CD4-positive, alpha-beta T cell treated with Interleukin-6 for 4 hours (primary cell): ENCODE measurements at places on chromosomes 3 and 15.

DNA sequence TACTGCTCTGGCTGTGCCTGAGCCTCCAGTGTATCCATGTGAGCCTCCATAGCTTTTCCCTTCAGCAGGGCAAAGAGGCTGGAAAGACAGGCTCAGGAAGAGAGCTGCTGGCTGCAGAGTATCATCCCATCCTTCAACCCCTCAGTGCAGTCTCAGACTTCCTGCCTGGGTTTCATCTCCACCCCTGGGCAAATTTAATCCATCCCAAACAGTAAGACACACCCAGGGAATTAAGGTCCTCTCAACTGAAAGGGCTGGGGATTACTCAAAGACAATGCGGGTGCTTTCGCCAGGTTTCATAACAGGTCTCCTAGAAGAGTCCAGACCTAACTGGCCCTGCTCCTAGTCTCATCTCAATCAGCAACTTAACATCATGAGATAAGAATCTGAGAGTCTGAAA lies 15.5 kb downstream of the SLCO2A1 start:
- DNase-seq = no peak

DNA sequence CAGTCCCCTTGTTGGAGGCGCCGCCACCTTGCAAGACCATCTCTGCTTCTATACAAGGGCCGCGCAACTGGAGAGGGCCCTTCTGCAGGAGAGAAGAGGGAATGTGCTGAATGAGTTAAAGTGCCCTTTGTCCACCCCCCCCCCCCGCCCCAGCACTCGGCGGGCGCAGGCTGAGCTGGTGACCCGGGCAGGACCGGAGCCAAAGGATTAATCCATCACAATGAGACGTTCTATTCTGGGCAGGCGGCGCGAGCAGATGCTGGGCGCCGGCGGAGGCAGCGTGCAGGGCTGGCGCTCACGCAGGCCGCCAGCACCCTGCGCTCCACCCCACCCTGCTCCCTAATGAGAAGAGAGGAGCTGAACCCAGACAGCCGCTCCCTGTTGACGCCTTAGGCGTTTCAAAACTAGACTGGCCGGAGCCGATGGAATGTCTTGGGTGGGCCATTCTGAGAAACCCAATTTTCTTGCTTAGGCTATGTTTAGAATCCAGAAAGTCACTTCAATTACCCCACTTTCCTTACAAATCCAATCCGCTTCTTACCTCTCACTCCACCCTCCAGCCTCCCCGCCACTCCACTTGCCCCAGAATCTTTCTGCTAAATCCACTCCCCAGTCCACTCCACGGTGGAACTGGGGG lies 32.9 kb downstream of the GJD2 start:
- no peak for DNase-seq

GRCh38 chr3:64551697-64552096 lies 136.1 kb downstream of the ADAMTS9 start:
- DNase-seq = no peak

DNA sequence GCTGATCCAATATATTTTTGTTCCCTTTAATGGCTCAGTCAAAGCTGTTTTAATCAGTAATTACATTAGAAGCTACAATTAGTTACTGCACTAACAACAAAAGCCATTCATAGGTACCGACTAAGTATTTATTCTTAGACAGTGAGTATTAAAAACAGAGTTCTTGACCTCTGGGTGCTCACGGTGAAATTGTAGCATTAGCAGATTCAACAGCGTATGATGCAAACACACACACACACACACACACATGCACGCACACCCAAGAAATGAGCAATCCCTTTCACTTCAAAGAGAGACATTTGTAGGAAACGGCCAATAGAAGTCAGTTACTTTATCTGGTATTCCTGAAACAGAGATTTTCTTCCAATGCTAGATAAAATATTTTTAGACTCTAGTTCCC lies 27.0 kb upstream of the MITF start:
- DNase-seq = no peak

DNA sequence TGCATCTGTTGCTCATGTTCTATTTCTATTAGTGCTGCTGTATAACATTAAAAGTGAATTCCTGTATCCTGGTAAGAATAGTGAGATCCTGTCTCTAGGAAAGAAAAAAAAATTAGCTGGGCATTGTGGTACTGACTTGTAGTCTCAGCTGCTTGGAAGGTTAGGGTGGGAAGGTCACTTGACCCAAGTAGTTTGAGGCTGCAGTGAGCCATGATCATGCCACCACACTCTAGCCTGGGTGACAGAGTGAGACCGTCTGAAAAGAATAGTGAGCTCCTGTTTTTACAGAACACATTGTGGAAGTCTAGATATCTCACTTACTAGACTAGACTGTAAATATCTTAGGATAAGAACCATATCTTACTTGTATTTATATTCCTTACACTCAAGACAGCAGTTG lies 4.6 kb downstream of the ATP11B start:
- DNase-seq = no peak

- no peak for DNase-seq
Measured at GRCh38 chr3:136714020-136714419, 38.2 kb downstream of the STAG1 start.

GRCh38 chr3:69612791-69613190 lies 126.5 kb upstream of the MITF start:
- DNase-seq = no peak

DNA sequence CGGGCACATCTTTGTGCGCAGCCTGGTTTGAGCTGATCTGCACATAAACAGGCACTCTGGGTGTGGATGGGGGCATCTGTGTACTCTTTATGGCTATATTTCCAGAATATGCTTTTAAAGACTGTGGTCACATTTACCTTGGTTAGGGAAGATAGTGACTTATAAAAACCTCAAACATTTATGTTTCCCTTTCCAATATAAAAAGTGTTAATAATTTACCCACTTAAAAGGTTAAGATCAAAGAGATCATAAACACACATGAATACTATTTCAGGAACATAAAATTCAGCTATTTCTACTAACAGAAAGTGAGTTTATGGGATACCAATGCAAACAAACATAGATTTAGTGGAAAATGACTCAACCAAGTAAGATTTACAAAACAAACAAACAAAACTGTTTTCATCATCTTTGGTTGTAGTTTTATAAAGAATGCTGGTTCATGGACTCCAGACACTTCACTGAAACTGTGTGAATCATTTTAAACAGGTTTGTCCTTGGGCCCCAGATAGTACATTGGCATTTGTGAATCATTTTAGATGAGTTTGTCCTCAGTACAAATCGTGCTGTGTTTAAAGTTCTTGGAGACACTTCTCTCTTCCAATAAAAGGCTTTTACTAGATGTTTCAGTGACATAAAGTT lies 253.5 kb upstream of the CTDSPL start:
- no peak for DNase-seq

DNA sequence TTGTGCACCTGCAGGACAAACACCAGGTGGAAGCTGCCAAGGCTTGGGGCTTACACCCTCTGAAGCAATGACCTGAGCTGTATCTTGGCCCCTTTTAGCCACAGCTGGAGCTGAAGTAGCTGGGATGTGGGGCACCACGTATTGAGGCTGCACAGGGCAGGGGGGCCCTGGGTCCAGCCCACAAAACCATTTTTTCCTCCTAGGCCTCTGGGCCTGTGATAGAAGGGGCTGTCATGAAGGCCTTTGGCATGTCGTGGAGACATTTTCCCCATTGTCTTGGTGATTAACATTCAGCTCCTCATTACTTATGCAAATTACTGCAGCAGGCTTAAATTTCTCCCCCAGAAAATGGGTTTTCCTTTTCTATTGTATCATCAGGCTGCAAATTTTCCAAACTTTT lies 27.6 kb upstream of the MME start:
- DNase-seq = no peak

GRCh38 chr3:71652781-71653413 lies 69.4 kb upstream of the FOXP1 start:
- DNase-seq = no peak

DNA sequence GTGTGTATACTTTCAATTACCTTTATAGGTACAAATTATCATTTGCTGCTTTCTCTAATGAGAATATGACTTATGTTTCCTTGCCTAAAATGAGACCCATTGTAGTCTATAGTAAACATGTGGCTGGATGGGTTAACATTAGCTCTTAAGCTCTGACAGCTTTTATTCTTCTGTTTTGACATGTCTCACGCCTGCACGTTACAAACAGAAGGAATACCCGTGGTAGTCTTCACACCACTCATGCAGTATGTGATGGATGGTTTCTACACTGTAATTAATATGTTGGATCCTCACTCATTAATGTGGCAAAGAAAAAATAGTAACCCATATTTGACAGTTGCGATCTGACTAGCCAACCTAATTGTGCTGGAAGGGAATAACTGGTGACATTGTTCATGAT lies 133.4 kb upstream of the MITF start:
- DNase-seq = no peak

DNA sequence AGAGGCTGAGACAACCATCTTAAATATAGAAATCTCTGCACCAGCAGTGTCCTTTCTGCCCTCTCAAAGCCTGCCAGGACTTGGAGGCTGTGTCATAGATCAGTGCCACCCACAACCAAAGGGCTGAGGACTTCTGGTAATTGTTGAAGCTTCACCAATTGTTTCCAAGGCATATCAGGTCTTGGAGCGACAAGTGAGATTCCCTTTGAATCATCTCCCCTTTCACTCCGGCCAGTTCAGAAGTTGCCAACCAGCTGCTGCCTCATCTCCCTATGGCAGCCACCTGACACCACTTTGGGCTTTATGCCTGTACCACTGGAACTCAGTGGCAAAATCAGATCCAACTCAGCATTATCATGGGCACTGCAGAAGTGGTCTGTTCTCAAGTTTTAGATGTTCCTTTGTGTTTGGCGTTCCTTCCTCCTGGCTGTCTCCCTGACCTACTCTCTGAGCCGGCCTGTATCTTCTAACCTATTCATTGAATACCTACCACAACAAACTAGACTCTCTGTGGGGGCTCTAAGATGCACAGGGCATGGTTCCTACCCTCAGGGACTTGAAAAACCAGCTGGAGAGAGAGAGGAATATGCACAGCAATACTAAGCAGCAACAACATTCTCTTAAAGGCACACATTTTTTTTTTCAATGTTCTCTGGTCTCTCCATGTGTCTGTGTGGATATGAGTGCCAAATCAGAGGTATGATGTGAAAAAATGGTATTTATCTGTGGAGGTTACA lies 90.8 kb upstream of the PFN2 start:
- no peak for DNase-seq

- DNase-seq = no peak
Measured at GRCh38 chr3:168061332-168061996, 34.3 kb downstream of the GOLIM4 start.

- DNase-seq = no peak
Measured at GRCh38 chr3:81788044-81788443, 26.6 kb upstream of the GBE1 start.

GRCh38 chr3:13141991-13142412 lies 68.8 kb upstream of the IQSEC1 start:
- DNase-seq = no peak

DNA sequence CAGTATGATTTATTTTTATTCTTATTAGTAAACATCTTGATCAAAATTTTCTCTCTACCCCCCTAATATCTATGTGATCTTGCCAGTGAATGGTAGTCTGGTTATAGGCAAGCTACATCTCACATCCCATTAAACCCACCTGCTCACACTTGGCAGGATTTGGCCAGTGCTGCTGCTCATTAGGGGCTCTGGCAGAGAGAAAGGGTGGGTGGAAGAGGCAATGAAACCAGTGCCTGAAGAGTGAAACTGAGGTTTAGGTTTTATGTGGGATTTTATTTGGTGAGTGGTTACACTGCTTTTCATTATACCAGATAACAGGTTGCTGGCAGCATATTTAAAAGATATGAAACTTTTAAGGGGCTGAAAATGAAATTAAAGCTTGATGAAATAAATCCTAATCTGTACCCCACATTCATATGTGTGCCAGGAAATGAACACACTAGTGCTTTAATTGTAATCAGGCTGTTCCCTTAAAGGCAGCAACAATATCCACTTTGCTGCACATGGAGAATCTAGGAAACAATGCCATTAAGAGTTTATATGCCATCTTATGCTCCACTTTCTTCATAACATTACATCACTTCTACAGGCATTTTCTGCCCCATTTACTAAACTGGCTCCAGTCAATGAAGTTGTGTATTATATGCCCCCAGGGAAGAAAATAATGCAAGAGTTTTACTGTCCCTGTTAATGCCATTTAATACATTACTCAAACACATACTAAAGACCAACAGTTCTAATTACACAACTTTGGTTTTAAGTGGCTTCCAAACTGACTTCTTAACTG lies 688.7 kb downstream of the MECOM start:
- DNase-seq = no peak

DNA sequence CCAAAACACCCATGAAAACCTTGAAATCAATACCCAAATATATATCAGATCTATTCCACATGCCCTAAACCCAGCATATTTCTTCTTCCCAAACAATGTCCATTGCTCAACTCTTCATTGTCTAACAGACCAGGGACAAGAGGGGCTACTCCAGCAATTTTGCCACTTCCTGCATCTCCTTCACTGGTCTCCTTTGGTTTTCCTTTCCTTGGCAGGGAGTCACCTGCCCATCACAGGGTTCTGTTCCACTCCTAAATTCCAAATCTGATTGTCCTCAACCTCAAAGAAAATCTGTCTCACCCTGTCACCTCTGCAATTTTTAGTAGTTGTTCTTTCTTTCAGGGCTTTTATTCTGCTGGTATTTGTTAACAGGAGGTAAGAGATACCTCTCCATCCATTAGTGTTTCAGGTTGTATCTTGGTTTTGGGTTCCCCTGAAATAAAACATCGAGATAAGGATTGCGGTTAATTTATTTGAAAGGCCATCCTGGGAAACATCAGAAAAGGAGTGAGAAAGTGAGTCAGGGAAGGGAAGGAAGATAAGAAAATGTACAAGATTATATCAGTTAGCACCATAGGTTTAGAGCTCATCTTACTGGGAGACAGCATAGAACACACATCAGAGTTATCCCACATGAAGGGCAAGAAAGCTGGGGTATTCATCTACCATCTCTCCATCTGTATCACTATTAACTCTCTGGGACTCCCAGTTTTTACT lies 13.6 kb downstream of the ZBED2 start:
- no peak for DNase-seq

GRCh38 chr3:46163556-46164041 lies 44.5 kb downstream of the CCR1 start:
- no peak for DNase-seq

GRCh38 chr15:68085052-68085451 lies 30.9 kb downstream of the PIAS1 start:
- DNase-seq = no peak

- no peak for DNase-seq
Measured at GRCh38 chr15:80495401-80495942, 91.3 kb downstream of the ARNT2 start.

- no peak for DNase-seq
Measured at GRCh38 chr3:186044968-186045367, 63.9 kb downstream of the ETV5 start.

- DNase-seq = no peak
Measured at GRCh38 chr3:45371621-45372020, 16.8 kb upstream of the LARS2 start.

- no peak for DNase-seq
Measured at GRCh38 chr3:117647435-117647834, 937.9 kb downstream of the TUSC7 start.

GRCh38 chr3:32950516-32950915 lies 928 bp upstream of the CCR4 start:
- DNase-seq = no peak

DNA sequence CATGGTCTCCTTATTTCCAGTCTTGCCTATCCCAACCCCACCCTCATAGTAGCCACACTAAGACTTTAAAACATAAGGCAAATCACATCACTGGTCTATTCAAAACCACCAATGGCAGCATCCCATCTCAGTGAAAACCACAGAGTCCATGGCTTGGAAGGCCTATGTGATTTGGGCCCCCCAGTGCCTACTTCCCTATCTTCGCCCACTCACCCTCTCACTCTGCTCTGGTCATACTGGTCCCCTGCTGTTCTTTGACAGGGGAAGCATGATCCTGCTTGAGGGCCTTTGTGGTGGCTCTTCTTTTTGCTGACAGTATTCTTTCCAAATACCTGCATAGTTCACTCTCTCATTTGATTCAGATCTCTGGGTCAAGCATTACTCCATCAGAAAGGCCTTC lies 3.3 kb downstream of the GTF2A2 start:
- no peak for DNase-seq
